ENCODE measurements at places on chromosomes 1 and 21.

- DNase-seq: no peak
These were observed 37.3 kb downstream of the MFSD2A start for GRCh38 chr1:39992234-39992633.

DNA sequence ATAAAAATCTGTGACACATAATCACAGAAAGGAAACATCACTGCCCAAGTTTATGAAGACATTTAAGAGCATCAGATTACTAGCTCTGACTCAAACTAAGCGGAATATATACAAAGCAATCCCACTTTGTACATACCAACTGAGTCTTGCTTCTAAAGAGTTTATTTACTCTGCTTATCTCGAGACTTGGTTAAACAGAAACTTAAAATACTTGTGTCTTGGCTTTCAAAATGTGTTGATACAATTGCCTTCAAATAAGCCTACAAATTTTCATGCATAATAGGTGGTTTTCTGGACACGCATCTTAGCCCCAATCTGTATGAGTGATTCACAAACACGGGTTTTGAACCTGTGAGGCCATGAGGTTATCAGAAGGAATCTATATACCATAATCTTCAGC lies 21.0 kb downstream of the CD160 start:
- no peak for DNase-seq

DNA sequence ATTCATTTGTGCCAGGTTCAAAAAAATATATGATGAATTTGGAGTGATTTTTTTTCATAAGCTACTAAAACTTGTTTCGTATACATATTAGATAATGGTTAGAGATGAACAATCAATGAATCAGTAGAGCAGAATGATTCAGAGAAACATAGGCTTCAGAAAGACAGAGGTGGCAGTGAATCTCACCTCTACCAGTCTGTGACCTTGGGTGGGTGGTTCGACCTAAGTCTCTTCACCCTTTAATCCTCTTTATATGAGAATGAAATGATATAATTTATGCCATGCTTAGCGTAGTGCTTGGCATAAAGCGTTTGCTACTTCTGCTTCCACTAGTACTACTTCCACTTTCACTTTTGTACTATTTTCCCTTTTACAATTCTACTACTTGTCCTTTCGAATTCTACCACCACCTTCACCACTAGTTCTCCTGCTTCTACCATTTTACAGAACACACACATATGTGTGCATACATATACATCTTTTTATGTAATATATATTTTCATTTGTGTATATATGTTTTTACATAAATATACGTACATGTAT lies 45.1 kb downstream of the FYB2 start:
- DNase-seq: no peak

DNA sequence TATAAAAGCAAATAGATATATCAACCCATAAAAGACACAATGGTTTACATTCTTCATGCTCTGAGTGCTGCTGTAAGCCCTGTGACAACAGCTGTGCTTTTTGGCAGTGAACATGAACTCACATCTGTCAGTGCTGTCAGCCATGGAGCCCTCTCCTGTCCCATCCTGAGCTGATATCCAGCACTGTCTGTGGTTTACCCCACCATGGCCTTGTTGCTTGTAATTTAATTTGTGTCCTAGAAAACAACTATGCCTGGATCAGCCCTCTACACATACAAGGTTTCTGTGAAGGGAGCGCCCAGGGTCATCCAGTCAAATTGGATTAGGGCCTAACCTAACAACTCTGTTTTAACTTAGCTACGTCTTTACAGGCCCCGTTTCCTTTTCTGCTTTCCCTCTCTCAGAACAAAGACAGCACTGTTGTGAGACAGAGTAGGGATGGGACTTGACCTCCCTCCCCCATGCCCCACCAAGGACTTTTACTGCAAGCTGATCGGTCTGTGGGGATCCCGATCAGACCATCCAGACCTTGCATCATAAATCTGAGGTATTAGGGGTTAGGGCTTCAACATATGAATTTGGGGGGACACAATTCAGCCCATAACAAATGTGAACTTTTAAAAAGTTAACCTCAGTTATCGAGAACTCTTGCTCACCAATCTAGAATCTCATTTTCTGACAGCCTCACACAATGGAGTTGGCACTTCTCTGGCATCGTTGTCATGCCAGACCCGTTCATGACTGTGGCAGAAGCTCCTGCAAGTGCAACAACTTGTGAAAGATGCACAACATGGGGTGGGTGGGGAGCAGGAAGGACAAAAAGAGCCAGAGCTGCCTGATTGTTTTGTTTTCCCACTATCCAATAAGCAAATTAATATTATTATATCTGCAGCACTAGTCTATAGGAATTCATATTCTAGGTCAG lies 16.4 kb upstream of the SLC44A3 start:
- DNase-seq: no peak

- DNase-seq: no peak
These were observed 32.1 kb upstream of the ST6GALNAC5 start for GRCh38 chr1:76835203-76835602.

DNA sequence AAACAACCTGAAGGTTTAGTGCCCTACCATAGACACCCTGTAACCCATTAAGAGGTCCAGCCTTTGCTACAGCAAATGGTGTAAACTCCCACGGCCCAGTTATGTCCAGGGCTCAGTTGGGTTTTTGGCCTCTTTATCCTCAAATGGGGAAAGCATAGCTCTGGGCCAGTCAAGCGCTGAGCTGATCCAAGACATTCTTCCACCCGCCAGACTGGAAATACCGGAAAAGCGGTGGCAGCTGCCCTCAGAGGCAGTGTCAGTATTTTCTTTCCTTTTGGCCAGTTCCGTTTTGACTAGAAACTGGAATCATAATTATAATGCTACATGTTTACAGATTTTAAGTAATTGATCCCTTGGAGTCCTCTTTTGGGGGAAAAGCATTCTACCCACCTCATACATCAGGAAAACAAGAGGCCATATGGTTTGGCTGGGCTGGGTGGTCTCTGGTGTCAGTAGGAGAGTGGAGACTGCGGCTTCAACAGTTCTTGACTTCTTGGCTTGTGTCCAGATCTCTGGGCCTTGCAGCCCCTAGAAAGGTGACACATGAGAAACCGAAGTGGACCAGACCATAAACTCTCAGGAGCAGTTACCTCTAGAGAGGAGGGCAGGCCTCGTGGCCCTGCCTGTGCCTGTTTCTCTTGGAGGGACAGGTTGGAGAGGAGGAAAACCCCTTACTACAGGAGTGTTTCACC lies 30.2 kb upstream of the CLDN14 start:
- no peak for DNase-seq

GRCh38 chr1:41855713-41856112 lies 63.0 kb downstream of the HIVEP3 start:
- DNase-seq: no peak

- no peak for DNase-seq
These were observed 43.3 kb downstream of the JAM2 start for GRCh38 chr21:25682382-25682781.

- DNase-seq: no peak
These were observed 7.4 kb downstream of the CHI3L2 start for GRCh38 chr1:111234866-111235265.

DNA sequence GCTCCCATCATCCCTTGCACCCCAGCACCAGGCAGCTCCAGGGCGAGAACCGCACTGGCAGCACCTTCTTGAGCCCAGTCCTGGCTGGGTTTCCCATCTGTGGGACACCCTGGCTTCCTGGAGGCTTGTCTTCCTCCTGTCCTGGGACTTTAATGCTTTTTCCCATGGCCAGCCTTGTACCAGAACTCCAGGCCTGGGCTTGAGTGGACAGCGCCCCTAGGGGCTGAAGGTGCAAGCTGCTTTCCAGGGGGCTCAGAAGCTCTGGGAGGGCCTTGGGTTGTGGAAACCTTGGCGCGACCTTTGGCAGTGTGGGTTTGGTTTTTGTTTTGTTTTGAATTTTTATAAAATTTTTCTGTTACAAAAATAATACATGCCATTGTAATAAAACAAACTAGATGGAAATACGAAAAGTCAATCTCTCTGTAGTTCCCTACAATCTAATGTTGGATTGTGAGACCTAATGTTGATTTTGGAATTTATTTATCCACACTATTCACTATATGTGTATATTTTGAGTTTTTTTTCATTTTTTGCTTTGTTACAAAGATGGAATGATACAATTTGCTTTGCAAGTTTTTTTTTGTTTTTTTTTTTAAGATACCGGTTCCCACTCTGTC lies 33.8 kb upstream of the RPL11 start:
- no peak for DNase-seq

- DNase-seq: no peak
These were observed 21.6 kb downstream of the NAV1 start for GRCh38 chr1:201560328-201561194.

- no peak for DNase-seq
These were observed 244.4 kb downstream of the ZNF648 start for GRCh38 chr1:181817091-181817490.

DNA sequence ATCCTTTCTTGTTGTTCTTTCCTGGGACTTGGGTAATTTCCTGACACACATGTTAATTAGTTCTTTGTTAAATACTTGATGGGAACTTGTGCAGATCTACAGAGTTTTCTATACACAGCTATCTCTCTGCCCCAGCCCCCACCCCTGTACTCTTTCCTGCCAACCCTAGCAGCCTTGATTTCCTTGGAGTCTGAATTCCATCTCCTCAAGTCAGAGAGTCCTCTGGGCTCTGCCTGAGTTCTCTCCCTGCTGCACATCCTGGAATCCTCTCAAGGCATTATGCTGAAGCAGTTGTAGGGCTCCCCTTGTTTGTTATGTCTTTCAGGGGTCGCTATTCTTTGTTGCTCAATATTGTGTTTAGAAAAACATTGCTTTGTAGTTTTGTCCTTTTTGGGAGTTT lies 384.7 kb downstream of the RPS6KC1 start:
- DNase-seq: no peak

- DNase-seq: peak; percentile 60
These were observed 78.9 kb downstream of the CD46 start for GRCh38 chr1:207830788-207831187.

DNA sequence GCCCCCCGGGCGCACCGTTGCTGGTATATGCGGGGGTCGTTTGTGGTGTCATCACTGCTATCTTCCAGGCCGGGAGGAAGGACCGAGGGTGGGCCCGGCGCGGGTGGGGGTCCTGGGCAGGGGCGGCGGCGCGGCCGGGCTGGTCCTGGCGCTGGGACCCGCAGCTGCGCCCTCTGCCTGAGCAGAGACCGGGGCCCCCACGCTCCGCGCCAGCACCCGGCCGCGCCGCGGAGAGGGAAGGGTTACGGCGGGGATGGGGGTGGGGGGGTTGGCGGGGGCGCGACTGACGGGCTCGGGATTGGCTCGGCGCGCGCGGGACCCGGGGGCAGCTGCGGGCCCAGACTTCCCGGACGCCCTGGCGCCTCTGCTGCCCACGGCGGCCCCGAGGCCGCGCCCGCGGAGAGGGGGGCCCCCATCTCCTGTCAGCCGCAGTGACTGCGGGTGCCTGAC lies 13.8 kb upstream of the SAMD11 start:
- DNase-seq: peak; percentile 82

GRCh38 chr21:29403922-29404538 lies 105.3 kb downstream of the BACH1 start:
- DNase-seq: no peak

- DNase-seq: no peak
These were observed 131.4 kb downstream of the ST6GALNAC5 start for GRCh38 chr1:76998582-76999223.

GRCh38 chr1:203995228-203995627 lies 77.7 kb upstream of the SOX13 start:
- no peak for DNase-seq

- DNase-seq: no peak
These were observed 6.7 kb downstream of the AADACL3 start for GRCh38 chr1:12722626-12723025.

- DNase-seq: no peak
These were observed 416.7 kb downstream of the LRRIQ3 start for GRCh38 chr1:73781251-73781650.

DNA sequence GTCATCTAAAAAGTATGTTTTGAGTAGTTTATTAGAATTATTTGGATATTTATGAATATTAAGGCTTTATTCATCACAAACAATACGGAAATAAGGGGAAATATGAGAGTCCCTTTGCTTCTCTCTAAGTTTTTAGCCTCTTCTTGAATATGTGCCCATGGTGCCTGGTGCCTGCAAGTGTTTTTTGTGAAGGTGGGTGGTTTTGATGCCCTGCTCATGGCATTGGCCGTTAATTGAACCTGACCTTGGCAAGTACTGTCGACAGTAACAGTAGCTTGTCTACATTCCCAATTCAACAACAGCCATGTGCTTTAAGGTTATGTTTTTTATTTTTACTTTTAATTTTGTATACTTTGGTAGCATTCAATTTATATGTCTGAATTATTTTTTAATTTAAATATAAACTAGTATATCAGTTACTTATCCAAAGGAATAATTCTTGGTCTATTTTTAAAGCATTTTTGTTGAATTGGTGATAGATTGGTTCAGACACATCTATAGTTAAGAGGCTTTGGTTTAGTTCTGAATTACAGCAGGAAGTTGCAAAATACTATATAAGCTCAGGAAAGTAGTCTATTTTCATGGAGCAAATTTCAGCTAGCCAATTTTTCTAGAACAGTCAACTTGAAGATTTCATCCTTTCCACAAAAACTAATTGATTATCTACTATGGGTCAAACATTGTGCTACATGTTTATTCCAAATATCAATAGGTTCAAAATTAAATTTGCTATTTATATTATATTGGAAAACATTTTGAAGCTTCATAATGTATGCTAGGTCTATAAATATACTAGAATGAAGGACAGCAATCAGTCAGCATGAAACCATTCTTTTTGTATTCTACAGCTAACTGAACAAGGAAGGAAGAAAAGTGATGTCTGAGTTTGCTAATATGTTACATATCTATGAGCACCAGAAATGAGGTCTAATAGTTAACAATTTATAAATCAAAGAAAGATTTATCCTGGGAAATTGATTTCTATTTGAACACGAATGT lies 184.4 kb downstream of the MRPL39 start:
- DNase-seq: no peak

GRCh38 chr1:58621391-58621790 lies 44.3 kb upstream of the TACSTD2 start:
- DNase-seq: no peak

GRCh38 chr1:59143133-59143487 lies 153.8 kb upstream of the FGGY start:
- DNase-seq: no peak

GRCh38 chr1:87880098-87880760 lies 551.5 kb downstream of the LMO4 start:
- no peak for DNase-seq

DNA sequence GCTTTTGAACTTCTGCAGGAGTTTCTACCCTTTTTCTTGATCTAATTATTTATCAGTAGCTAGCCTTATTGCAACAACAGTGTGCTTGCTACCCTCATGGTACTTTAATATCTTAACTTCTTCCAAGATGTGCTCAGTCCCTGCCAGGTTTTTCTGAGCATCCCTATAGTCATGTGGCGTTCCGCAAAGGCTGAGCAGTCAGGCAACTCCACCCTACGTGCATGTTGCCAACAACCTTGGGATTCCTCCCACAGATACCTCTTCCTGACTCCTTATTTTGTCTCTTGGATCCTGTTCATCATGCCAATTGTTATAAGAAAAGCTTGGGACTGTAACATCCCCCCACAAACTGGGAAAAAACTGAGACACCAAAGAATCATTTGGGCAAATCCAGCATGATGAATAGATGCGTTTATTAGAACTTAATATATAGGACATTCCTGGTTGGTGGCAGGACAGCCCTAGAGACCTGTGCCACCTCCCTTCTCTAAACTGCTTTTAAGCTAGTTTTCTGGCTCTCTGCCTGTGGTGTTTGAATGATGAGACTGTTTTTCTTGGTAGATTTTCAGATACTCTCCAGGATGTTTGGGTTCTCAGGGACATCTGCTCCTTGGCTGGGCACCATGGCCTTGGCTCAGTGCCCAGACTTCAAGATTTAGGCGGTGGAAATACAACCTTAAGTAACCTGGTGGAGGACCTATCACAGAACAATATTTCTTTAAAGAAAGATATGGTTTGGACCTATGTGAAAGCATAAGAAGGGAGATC lies 27.1 kb upstream of the KCTD3 start:
- no peak for DNase-seq

GRCh38 chr1:212295579-212295978 lies 10.4 kb downstream of the PPP2R5A start:
- no peak for DNase-seq
